AG08396 (cell line): ENCODE measurements at places on chromosomes 7 and 10.

DNA sequence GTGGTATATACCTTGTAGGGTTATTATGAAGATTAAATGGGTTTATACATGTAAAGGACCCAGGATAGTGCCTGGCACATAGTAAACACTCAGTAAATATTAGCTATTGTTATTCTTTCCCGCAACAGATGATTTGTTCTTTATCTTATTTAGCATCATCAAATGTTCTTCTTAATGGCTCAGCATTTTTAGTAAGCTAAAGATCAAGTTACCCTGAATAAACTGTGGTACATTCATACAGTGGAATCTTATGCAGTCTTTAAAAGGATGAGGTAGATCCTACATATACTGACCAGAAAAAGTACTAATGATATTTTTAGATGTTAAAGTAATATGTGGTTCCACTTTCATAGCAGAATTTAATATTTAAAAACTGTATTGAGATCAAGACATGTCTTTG, 65.4 kb downstream of the ST7 start:
- no peak for DNase-seq

- DNase-seq = no peak
Measured at GRCh38 chr7:136036336-136036735, 59.2 kb upstream of the MTPN start.

- DNase-seq = no peak
Measured at GRCh38 chr10:84158550-84158949, 15.1 kb upstream of the GPR15LG start.

GRCh38 chr10:97071496-97071895, 114.3 kb downstream of the SLIT1 start:
- DNase-seq = no peak

GRCh38 chr10:104254493-104255310, at the start of gene GSTO1:
Gene GSTO1 (plus strand): TSS chr10:104254892. CDS start chr10:104254929, 37 bp downstream.
- DNase-seq = peak; percentile 83

DNA sequence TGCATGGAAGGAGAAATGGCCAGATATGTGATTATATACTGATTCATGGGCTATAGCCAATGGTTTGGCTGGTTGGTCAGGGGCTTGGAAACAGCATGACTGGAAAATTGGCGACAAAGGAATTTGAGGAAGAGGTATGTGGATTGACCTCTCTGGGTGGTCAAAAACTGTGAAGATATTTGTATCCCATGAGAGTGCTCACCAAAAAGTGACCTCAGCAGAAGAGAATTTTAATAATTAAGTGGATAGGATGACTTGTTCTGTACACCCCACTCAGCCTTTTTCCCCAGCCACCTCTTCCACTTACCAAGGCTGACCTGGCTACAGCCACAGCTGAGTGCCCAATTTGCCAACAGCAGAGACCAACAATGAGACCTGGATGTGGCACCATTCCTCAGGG, 146.7 kb downstream of the GPR37 start:
- no peak for DNase-seq

GRCh38 chr10:119003572-119004289, 25.8 kb upstream of the NANOS1 start:
- no peak for DNase-seq

- DNase-seq = no peak
Measured at GRCh38 chr7:25996006-25996408, 156.0 kb upstream of the NFE2L3 start.

DNA sequence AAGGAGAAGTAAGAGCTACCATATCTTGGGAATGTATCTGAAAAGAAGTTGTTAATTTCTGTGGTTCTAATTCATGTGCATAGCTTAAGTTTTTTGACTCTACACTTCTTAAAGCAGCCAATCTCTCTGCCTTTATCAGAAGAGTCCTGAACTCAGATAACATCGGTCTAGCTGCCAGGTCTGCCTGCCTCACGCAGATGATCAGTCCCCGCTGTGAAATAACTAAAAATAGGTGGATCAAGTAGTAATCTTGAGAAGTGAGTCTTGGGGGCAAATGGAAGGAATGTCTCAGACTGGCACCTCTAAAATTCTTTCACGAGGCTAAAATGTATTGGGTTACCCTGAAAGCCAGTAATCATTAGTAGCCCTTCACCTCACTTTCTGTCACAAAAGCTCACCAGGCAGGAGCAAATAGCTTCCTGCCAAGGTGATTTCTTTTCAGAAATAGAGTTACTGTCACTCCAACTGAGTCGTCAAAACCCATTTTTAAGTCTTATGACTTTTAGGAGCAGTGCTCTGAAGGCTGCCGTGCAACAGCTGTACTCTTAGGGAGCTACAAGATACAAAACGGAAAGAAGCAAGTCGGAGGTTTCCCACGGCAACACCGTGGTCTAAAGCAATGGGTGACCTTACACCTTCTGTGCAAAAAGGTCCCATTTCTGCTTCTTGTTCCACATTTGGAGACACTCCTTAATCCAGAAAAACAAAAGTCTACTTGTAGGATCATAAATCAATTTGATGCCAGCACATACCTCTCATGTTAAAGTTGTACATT, 85.2 kb downstream of the ABCB5 start:
- DNase-seq = no peak

- DNase-seq = no peak
Measured at GRCh38 chr7:123633553-123633952, 22.1 kb upstream of the LMOD2 start.

DNA sequence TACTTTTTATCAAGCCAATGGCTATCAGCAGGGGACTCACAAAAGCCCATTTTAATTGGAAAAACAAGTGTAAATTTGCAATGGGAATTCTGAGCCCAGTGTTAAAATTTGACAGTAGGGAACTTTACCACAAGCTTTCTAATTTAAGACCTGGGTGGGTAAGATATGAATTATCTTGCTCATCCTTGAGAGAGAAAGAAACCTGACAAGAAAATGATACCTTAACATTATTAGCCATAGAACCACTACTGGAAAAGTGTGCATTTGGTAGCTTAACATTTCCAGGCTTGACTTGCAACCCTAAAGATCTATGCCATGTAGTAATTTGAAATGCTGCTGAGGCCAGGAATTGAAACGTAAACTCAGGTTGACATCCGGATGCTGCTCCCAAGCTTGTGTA, 2.7 kb upstream of the ST8SIA6 start:
- no peak for DNase-seq

GRCh38 chr7:145557805-145558204, 558.8 kb upstream of the CNTNAP2 start:
- DNase-seq = no peak

GRCh38 chr7:44377681-44378421, 52.5 kb upstream of the CAMK2B start:
- DNase-seq = peak; percentile 7

GRCh38 chr7:108261560-108262255, 131.5 kb upstream of the LAMB4 start:
- no peak for DNase-seq

- no peak for DNase-seq
Measured at GRCh38 chr10:32937911-32938424, 20.1 kb downstream of the ITGB1 start.
